Uterus (tissue), 4 donors: ENCODE measurements at places on chromosomes 2 and 18.

GRCh38 chr2:21535826-21536225 is 412.1 kb downstream of the TDRD15 start:
- no peak overlapping the region for H3K4me3 ChIP-seq
- no peaks in the 10 kb centered on the region for H3K36me3 ChIP-seq
- no peak for DNase-seq
- H3K27me3 ChIP-seq: peaks cover 3% of the 10 kb centered on the region

DNA sequence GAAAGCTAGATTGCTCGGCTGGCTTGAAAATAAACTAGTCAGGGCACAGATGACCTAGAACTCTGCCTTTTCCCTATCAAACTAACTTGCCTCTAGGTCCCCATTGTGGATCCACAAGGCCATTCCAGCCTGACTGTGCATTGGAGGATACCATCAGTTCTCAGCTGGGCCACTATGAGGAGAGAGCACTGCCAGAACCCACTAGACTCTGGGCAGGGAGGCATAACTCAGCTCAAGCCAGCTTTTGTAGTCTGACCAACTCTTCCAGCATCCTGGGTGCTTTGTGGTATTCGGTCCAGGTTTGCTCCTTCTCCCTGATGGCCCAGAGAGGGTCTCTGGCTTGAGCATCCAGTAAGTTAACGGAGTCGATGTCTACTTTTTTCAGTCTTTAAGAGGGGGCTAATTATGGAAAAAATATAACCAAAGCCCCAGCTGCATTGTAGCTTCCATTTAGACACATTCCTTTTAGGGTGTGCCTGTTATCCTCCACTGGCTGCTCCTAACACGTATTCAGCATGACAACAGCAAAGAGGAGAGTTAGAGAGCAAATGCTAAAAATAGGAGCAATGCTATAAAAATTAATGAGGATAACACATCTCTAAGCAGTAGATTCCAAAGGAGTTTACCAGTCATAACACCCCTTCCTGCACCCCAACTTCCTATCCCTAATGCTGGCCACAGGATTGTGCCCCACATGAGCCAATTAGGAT is 15.2 kb downstream of the GKN2 start:
- no peaks in the 10 kb centered on the region for H3K27me3 ChIP-seq
- H3K27ac ChIP-seq: no peak overlapping the region
- DNase-seq: no peak
- no peaks in the 10 kb centered on the region for H3K36me3 ChIP-seq

DNA sequence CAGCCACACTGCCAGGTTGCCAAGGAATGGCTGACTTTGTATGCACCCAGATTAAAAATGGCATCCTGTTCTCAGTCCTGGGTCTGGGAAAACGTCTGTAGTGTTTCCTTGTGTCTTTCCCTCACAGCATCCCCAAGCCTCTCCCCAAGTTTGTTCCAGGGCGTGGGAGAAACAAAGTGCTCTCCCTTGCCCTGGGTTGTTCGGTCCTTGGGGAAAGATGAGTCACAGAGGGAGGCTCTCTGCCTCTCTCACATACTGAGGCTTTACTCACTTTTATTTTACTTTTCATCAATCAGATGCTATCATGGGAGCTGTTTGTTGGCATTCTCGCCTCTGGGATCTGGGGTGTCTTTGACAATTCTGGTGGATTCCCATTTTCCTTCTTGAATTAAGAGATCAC is 492.3 kb downstream of the XIRP2 start:
- H3K36me3 ChIP-seq: no peaks in the 10 kb centered on the region
- no peaks in the 10 kb centered on the region for H3K27me3 ChIP-seq
- no peak overlapping the region for H3K4me3 ChIP-seq
- H3K4me1 ChIP-seq: no peaks in the 10 kb centered on the region

DNA sequence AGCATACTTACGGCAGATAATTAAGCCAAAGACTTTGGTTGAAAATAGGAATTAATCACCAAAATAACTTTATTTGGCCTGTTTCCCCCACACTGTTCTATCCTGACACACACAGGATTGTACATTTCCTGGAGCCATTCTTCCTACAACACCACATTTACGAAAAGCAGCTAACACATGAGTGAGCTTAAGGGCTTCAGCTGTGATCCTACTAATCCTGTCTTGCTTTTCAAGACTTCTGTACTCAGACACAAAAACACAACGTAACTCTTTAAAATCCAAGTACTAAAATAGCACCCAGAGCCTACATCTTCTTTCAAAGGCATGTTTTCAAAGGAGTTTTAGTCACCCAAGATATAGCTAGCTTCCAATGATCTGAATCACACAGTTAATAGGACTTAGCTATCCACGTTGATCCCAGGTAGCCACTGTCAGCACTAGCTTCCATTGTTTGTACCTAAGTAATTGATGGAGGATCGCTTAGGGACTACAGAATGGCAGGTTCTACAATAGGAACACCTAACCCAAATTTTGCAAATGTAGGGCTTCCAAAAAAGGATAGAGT is 42.8 kb upstream of the TTC39C start:
- no peaks in the 10 kb centered on the region for H3K36me3 ChIP-seq
- DNase-seq: no peak
- no peaks in the 10 kb centered on the region for H3K4me1 ChIP-seq
- H3K27ac ChIP-seq: peak overlapping the region; percentile 53

DNA sequence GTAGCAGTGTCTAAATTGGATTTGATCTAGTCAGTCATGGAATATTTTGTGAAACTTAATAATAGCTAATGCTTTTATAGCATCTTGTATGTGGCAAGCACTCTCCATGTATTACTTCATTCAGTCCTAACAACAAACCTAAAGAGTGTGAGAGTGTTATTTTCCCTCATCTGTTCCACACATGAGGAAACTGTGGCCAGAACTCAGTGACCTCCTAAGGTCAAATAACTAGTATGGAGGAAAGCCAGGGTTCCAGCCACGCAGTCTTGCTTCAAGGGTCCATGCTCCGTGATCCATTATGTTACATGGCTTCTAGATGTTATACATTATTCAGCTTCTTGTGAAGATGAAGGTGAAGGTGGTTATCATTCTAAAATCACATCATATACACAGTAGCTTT is 45.5 kb downstream of the TWSG1 start:
- H3K36me3 ChIP-seq: no peaks in the 10 kb centered on the region
- DNase-seq: no peak
- no peak overlapping the region for H3K4me3 ChIP-seq
- no peaks in the 10 kb centered on the region for H3K4me1 ChIP-seq

GRCh38 chr2:107102176-107102575 is 216.2 kb upstream of the ST6GAL2 start:
- H3K27ac ChIP-seq: no peak overlapping the region
- no peaks in the 10 kb centered on the region for H3K36me3 ChIP-seq
- DNase-seq: no peak
- H3K4me1 ChIP-seq: no peaks in the 10 kb centered on the region
- no peaks in the 10 kb centered on the region for H3K27me3 ChIP-seq
- no peak overlapping the region for H3K4me3 ChIP-seq

- H3K27ac ChIP-seq: no peak overlapping the region
- H3K36me3 ChIP-seq: no peaks in the 10 kb centered on the region
- H3K4me3 ChIP-seq: no peak overlapping the region
- no peaks in the 10 kb centered on the region for H3K4me1 ChIP-seq
- no peak for DNase-seq
These were observed 348.1 kb downstream of the RNF144A start for GRCh38 chr2:7265286-7265685.

- H3K36me3 ChIP-seq: no peaks in the 10 kb centered on the region
- H3K4me1 ChIP-seq: no peaks in the 10 kb centered on the region
- no peak overlapping the region for H3K27ac ChIP-seq
- H3K4me3 ChIP-seq: no peak overlapping the region
- no peak for DNase-seq
These were observed 18.3 kb upstream of the BMP10 start for GRCh38 chr2:68889500-68889899.

GRCh38 chr2:147559070-147559725 is 285.6 kb upstream of the ACVR2A start:
- DNase-seq: no peak
- no peaks in the 10 kb centered on the region for H3K27me3 ChIP-seq
- no peaks in the 10 kb centered on the region for H3K4me1 ChIP-seq
- H3K27ac ChIP-seq: no peak overlapping the region
- no peaks in the 10 kb centered on the region for H3K36me3 ChIP-seq

GRCh38 chr2:33320573-33320972 is 155.9 kb upstream of the RASGRP3 start:
- no peaks in the 10 kb centered on the region for H3K36me3 ChIP-seq
- DNase-seq: no peak
- H3K27ac ChIP-seq: no peak overlapping the region
- H3K27me3 ChIP-seq: no peaks in the 10 kb centered on the region

DNA sequence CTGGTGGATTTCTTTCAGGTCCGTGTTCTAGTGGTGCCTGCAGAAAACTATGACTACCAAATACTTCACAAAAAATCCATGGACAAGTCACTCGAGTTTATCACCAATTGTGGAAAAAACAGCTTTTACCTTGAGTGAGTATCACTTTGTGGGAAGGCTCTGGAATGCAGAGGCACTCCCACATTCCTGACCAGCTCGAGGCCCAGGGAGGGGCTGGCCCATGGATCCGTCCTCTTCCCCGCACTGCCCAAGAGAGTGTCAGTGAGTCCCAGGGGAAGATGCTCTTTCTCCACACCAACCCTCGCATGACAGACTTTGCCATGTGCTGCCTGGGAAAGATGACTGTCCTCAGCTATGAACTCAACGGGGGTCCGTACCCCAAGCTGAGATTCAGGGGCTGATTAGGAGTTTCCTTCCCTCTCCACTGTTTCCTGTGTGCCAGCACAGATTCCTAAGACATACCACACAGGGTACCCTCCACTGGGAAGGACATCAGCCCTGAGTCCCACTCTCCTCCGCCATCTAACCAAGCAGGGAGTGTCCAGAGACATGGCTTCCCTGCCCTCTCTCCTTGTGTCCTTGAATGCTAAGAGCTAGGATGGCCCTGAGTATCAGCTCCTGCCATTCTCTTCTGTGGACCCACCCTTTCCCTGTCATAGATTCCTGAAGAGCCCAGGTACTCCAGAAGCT is 155.9 kb downstream of the LAMA3 start:
- no peaks in the 10 kb centered on the region for H3K4me1 ChIP-seq
- DNase-seq: no peak
- H3K36me3 ChIP-seq: no peaks in the 10 kb centered on the region
- no peaks in the 10 kb centered on the region for H3K27me3 ChIP-seq
- no peak overlapping the region for H3K27ac ChIP-seq

DNA sequence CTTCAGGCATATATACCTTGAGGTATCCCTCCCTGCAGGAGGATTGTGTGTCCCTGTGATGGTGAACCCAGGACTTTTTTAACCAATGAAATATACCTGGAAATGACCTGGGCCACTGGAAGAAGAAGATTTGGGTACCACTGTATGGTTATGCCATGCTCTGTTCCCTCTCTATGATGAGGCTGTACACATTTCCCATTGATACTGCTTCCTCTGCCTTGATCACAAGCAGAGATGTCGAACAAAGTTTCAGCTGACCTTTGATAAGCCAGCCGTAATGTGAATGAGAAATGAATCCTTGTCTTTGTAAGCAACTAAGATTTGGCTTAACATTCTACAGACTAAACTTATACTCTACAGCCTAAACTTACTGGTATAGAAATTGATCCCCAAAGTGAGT is 78.4 kb upstream of the SPOPL start:
- no peak overlapping the region for H3K4me3 ChIP-seq
- DNase-seq: no peak
- H3K27ac ChIP-seq: no peak overlapping the region
- H3K27me3 ChIP-seq: no peaks in the 10 kb centered on the region
- H3K4me1 ChIP-seq: peaks cover 4% of the 10 kb centered on the region
- H3K36me3 ChIP-seq: no peaks in the 10 kb centered on the region

DNA sequence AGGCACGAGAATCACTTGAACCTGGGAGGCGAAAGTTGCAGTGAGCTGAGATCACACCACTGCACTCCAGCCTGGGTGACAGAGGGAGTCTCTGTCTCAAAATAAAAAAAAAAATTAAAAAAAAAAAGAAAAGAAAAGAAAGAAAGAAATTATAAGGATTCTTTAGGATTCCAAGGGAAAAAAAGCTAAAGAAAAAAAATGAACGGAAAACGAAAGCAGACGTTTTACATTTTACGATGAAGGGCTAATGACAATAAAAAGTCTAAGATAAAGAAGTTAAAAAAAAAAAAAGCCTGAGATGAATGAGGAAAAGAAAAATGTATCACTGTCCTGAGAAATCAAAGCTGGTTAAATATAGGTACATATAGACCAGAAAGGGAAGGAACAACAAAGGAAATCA is 58.5 kb downstream of the SOS1 start:
- DNase-seq: no peak
- no peak overlapping the region for H3K4me3 ChIP-seq
- no peak overlapping the region for H3K27ac ChIP-seq

DNA sequence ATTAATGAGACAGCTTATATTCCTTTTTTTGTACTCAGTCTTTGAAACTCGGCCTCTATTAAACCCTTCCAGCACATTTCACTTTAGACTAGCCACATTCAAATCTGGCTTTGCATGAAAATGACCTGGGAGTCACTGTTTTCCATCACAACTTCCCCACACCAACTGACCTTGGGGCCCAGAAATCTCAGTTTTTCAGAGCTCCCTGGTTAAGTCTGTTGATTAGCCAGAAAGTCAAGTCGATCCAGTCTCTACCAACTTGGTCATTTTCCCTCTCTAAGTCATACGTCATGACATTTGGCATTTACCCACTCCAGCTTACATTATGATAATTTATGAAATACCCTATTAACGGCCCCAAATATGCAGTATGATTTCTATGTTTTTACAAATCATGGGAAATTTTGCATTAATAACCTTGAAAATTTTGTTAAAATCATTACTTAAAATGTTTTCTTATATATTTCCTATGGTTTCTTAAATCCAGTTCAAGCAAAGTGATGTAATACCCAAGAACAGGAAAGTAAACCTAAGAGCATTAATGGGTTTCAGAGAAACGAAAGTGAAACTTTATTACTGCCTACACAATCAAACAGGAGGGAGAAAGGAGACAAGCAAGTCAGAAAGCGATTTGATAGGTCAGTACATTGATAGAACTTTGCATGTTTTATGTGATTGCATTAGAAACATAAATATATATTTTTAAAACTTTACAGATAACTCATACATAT is 77.1 kb downstream of the SPATS2L start:
- no peaks in the 10 kb centered on the region for H3K27me3 ChIP-seq
- peak overlapping the region; percentile 12 for H3K27ac ChIP-seq
- no peak for DNase-seq
- no peaks in the 10 kb centered on the region for H3K36me3 ChIP-seq
- no peaks in the 10 kb centered on the region for H3K4me1 ChIP-seq

DNA sequence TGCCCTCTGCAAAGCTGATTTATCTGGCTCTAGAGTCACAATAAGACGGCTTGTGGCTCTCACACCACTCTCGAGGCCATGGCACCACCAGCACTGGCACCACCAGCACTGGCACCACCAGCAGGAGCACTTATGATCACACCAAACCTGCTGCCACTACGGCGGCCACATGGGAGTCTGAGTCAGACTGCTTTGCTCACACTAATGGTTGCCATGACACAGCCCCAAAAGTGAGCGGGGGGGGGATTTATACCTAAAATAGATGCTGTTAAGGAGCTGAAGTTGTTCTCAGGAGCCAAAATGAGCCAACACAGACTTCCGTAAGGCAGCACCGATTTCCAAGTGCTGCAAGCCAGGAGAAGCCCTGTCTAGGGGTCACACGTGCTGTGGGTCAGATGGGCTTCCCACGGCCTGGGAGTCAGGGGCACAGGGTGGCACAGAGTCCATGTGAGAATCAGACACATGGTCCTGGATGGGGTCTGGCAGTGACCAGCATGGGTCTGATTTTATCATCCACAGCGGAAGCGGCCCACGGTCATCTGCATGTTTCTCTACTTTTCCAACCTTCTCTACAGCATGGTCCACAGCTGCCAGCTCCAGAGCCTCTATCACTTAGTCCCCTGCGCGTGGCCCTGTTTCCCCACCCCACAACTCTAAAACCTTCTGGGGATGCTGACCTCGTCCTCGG is 16.7 kb downstream of the DNMT3A start:
- H3K4me1 ChIP-seq: peaks cover 13% of the 10 kb centered on the region
- no peaks in the 10 kb centered on the region for H3K36me3 ChIP-seq
- peak; percentile 83 for DNase-seq
- no peak overlapping the region for H3K4me3 ChIP-seq
- H3K27ac ChIP-seq: peak overlapping the region; percentile 50
